Head of caudate nucleus (tissue), 42 donors: ENCODE measurements at places on chromosomes 16 and 17.

DNA sequence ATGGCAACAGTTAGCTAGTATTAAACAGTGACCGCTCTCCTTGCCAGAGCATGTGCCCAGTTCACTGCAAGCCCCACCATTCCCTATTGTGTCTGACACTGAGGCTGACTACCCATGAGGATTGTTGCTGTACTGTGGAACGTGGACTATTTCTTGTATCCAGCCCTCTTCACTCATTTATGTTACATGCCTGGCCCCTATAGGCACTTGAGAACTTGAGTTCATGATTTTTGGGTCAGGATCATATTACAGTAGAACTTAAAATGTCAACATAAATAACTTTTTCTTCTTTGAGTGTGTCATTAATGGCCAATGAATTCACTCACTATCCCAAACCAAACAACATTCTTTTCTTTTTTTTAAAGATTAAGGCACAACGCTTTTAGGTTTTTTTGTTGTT, 55.7 kb downstream of the LYRM1 start:
- no peak for DNase-seq

GRCh38 chr16:75317532-75317931, 66.1 kb upstream of the BCAR1 start:
- DNase-seq, result no peak

DNA sequence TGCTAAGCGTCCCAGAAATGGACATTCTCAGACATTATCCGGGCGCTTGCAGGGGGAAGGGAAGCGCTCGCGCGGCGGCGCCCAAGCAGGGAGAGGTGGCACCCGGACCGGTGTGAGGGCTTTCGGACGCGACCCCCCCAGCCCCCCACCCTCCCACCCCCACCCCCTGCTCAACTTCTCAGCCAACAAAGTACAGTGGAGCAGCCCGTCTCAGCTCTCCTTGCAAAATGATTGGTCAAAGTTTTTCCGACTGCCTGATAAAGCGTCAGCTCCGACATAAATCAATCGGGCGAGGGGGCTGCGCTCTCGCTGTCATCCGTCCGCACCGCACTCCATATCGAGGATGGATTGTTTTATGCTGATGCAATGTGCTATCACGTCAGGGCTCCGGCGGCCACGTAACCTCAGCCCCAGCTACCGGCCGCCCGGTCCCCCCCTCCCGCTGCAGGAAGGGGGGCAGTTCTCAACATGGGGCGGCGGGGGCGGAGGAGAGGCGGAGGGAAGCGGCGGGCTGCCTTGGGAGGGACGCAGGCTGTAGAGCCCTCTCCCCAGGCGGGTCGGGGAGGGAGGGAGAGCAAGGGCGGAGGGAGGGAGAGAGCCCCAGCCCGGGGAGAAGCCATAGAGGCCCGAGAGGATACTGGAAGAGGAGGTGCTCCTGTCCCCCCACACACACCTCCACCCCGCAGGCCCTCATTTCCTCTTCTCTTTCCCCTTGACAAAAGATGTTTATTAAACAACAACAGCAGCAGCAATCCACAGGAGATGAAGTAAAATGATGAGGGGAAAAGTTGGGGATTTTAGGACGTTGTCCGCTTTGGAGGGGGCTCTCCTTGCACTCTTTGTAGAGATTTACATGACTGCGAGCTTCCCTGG, at the start of gene HOXB9:
Gene HOXB9 (minus strand): TSS at position 114 of the 873 bp plus-strand sequence. CDS start 89 bp downstream, at position 25.
- DNase-seq, result no peak

- DNase-seq, result peak; percentile 38
Measured at GRCh38 chr16:19524616-19525384, 1.1 kb downstream of the CCP110 start.

DNA sequence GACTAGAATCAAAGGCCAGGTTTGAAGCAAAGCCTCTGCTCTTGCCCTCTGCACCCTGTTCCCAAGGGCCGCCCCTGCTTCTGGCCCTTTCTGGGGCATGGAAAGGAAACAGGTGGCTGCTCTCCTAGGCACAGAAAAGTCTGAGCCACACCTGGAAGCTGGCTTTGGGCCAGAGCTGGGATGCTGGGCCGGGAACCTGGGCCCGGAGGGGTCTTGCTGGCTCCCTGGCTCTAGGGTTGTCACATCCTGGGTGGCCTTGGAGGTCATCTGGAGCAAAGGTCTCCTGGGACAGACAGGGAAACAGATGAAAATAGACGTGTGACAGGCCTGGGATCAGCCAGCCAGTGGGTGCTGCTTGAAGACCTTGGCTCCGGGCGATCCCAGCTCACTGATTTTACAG, 74.1 kb upstream of the LHX1 start:
- DNase-seq, result no peak

GRCh38 chr17:49381033-49381432, 19.0 kb upstream of the ZNF652 start:
- DNase-seq, result no peak

GRCh38 chr17:82407255-82407654, 10.9 kb upstream of the HEXD start:
- DNase-seq, result no peak

DNA sequence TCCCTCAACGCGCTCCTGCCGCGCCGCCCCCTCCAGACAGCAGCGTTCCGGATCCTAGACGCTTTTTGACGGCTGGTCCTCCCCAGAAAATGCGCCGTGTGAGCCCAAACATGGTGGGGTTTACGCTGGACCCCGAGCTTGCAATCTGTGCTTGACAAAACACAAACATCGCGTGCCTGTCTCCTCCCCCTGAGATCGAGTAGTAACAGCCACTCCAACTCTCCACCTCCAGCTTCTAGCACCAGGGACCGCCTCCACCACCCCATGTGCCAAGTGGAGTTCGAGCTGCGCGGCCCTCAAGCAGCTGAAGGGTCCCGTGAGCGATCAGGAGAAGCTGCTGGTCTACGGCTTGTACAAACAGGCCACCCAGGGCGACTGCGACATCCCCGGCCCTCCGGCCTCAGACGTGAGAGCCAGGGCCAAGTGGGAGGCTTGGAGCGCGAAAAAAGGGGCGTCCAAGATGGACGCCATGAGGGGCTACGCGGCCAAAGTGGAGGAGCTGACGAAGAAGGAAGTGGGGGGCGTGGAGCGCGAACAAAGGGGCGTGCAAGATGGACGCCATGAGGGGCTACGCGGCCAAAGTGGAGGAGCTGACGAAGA, 656 bp upstream of the GEMIN4 start:
- DNase-seq, result peak; percentile 53

DNA sequence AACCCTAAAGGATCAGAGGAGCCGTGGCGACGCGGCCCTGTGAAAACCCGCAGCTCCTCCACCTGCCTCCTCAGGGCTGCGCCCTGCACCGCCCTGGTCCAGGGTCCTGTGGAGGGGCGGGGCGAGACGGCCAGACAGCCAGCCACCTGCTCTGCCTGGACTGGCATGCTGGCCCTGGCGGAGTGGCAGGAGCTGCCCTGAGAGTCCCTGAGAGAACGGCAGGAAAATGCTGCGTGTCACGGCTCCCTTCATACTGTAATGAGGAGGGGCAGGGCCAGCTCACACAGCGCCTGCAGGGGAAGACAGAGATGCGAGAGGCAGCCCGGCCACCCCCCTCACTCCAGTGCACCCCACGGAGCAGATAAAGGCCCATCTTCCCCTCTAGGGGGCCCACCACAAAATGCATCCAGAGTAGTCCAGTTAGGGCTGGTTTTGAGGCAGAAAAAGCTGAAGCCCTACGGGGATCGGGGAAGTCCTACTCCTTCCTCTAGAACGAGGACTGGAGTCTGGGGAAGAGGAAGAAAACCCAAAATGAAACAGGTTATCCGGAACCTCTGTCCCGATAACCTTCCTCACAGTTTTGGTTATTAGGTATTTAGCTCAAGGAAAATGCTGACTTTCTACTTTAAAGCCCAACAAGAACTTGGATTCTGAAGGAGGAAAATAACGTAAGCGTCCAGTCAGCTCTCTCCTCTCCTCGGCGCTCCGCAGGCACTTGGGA, 97.6 kb upstream of the DNAH17 start:
- no peak for DNase-seq

GRCh38 chr16:59591480-59591879, 857.4 kb upstream of the GOT2 start:
- no peak for DNase-seq
